Thyroid gland (tissue), 4 donors: ENCODE measurements at places on chromosomes 1 and 21.
A peak's percentile ranks its signal among the peaks of the same experiment; 100 is the strongest.

GRCh38 chr1:1564268-1564667, 10.4 kb downstream of the SSU72 start:
- no peak for DNase-seq

DNA sequence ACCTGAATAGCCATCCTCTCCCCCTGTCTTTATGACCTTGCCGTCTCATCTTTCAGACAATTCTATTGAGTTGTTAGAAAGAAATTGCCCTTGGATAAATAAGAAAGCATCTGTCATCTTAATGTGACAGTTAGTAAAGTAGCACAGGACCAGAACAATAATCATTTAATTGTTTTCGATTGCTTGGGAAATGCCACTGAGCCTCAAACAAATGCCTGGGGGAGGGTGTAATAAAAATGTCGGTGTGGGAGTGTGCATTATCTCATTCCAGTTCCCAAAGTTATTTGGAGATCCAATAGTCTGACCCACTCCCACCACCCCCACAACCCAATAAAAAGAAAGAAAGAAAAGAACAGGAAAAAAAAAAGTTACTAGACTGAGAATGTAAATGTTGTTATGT, 509.3 kb upstream of the LRRC7 start:
- DNase-seq: no peak

GRCh38 chr1:147409886-147410285, 131.4 kb upstream of the BCL9 start:
- no peak for DNase-seq

DNA sequence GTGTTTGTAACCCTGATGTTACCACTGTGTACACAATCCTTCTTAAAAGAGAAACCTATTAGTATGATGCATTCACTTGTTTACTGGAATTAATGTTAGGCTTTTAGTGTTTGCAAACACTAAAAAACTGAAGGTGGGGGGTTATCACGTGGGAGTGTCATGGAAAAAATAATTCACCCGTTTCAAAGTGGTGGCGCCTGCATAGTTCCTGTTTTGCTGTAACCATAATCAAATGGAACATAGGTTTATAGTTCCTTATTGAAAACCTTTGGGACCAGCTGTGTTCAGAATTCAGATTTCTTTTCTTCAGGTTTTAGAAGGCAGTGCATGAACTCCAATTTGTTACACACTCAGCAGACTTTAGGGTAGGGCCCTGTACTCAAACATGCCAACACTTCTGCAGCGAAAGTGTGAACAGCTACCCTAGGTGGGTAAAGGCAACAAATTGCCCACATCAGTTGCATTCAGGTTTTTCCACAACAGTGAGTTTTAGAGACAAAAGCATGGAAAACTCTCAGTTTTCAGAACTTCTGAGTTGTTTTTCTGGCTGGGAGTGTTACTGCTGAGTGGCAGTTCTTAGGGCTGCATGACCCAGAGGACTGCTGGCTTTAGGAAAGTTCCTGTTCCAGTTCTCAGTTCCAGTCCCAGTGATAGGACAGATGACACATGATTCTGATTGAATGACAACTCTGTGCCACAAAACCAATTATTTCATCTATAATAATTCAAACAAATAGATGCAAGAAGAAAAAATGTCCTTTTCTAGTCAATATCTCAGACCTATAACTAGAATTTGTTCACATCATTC, 29.1 kb upstream of the IVNS1ABP start:
- DNase-seq: no peak

DNA sequence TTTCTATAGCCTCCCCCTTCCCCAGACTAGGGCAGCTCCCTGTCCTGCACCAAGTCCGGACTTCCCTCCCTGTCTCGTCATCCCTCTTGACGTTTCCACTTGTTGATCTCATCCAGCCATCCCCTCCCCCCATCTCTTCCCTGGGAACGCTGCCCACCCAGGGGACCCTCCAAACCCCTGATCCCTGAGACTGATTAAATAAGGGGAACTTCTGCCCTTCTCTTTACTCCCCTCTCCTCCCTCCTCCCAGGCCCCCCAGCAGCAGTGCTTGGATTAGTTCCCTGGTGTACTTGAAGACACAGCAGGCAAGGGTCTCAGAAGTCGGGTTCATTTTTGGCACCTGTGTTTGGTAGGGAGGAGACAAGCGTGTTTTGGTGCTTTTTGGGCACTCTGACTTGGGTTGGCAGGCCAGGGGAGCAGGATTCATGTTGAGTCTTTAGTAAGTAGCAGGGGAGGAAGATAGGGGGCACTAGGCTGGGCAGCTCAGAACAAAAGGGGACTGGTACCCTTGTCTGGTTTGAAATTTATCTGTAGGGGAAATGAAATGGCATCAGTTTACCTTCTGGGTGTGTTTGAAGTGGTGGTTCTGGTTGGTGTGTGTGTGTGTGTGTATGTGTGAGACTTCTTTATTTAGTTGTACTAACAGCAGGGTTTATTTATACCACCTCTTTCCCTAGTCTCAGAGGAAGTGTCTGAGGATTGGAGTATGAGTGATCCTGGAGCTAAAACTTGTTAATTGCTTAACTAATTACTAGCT, 11.1 kb downstream of the VANGL2 start:
- no peak for DNase-seq

GRCh38 chr1:53398576-53399365, 60.4 kb upstream of the DMRTB1 start:
- peak; percentile 71 for DNase-seq

- DNase-seq: no peak
Measured at GRCh38 chr1:115560027-115560426, 81.7 kb upstream of the VANGL1 start.

GRCh38 chr1:226432586-226433340, 24.9 kb upstream of the PARP1 start:
- no peak for DNase-seq

DNA sequence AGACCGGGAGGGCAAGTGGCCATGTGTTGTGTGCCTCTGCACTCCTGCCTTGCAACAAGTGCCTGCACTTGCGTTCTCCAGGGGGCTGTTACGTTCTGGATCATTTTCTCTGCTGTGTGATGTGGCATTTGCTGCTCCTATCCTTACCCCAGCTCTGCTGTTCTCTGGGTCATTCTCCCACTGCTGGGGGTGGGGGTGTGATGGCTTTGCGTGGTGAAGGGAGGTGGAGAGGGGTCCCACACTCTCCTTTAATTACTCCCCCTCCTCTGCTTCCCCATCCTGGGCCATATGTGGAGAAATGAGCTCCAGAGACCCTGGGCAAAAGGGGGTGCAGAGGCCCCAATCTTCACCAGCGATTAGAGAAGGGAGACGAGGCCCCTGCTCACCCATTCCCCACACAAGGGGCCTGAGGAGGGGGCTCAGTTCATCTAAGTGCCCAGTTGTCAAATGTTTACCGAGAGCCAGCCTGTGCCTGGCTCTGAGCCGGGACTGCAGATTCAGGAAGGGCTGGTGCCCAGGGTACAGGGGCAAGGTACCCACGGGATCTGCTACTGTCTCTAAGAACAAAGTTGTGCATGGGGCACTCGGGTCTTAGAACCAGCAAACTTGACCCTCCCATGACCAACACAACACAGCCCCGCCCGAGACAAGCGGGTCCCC, 355.4 kb downstream of the PTPRU start:
- no peak for DNase-seq

DNA sequence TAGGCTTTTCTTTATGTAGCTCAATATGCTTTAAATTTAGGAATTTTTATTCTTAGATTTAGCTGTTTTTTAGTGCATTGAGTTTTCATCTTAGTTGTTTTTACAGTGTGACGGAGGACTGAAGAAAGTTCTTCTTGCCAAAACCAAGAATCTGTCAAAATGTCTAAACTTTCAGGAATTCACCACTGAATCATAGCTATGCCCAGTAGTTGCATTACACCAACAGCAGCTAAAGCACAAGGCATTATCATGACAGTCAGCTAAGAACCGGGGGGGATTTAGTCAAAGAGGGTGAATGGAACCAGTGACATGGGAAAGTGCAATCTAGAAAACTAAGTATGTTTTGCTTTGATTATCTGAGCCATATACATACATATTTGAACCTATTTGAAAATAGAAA, 6.5 kb upstream of the C1orf146 start:
- DNase-seq: no peak

GRCh38 chr1:90371448-90371813, 345.7 kb downstream of the BARHL2 start:
- no peak for DNase-seq

DNA sequence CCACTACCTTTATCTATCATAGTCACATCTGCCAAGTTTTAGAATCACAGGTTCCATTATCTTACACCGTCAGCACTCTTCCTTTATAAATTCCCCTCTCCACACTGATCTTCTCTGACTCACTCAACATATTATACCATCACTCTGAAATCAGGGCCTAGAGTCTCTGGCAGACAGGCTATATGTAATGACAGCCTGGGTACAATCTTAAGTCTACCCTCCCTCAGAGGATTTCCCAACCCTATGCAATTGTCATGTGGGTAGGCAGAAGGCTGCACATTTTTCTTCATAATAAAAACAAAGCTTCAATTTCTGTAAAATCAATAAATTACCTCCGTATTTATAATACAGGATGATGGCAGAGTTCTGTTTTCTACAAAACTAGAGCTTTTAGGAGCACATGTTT, 138.0 kb downstream of the RERE start:
- DNase-seq: no peak

- peak; percentile 83 for DNase-seq
Measured at GRCh38 chr1:38558500-38559445, 300.8 kb downstream of the RRAGC start.

DNA sequence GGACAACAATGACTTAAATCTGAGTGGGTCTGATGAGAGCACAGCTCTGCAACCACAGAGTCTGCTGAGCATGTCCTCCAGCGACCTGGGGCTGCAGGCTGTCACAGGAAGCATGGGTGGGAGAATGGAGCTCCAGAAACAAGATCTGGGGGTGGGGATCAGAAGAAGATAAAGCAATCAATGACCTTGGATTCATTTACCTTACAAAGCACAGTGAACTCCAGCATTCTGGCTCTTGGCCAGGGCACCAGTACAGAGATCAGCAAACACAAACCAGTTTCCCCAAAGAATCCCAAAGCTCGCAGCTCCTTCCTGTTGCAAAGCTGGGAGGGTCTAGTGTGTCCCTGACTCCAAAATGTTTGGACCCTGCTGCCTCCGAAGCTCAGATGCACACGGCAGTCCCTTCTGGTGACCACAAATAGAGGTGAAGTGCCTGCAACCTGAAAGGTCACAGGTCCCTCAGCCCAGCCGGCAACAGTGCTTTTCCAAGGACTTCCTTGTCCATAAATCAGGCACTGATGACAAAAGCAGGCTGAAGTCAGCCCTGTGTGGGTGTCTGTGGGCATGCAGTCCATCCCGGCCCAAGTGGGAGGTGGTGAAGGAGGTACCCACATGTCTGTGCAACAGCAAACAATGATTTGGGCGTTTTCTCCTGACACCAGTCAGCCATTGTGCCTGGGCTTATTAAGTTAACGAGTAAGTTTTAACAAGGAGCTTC, 76.1 kb downstream of the SH3BGR start:
- DNase-seq: peak; percentile 57

- DNase-seq: no peak
Measured at GRCh38 chr1:7257225-7257624, 472.0 kb downstream of the CAMTA1 start.

DNA sequence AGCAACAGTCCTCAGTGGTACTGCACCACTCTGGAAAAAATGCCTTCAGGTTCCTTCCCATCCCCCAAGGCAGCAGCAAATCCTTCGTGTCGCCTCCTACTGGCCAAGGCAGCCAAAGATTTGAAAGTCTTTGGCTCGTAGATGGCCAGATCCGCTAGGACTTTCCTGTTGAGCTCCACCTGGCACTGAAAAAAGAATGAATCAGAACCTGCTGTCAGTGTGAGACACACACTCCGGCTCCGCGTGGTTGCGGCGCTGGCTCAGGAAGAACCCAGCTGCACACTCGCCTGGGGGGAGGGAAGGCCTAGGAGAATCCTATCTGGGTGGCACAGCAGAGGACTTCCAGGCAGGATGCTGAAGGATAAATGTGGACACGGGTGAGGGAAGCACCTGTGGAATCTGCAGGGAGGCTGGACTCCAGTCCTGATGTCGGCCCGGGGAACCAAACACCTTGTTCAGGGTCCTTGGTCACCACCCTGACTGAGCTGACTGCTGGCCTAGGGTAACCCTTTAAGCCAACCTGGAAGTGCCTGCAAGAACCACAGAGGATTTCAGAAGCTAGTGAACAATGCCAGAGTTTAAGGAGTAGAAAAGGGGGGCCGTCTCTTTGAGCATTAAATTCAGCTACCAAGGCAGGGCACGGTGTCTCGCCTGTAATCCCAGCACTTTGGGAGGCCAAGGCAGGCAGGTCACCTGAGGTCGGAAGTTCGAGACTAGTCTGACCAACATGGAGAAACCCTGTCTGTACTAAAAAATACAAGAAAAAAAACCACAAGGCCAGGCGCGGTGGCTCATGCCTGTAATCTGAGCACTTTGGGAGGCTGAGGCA, 3.2 kb upstream of the CCNL2 start:
- peak; percentile 26 for DNase-seq

DNA sequence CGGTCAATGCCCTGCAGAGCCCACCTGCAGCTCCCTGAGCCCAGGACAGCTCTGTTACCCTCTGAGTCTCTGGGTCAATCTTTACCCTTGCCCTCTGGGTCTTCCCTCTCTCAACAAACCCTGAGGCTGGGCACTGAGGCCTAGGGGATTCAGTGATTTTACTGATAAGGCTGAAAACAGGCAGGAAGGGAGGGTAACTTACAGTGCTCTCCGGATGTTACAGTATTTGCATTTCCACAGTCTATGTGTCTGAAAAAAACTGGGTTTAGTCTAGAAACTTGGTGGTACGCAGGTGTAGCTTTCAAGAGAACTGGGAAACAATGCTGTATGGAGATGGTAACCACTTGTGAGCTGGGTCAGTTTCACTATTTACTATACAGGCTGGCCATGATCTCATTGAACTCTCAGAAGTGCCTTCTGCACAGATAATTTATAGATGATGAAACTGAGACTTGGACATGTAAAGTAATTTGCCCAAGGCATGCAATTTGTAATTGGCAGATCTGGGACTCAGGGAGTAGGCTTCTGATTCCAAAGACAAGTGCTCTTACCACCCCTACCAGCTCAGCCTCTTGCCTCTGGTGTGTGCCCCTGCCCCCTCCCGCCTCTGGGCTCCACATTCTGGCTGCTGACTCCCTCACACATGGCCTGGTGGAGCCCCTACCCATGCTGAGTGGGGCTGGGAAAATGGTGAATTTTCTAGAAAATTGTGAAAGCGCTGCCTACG, 48.8 kb downstream of the TENT5C start:
- no peak for DNase-seq
